ENCODE measurements at places on chromosomes 3 and 15.

GRCh38 chr3:124207077-124207476 is 215.2 kb upstream of the ROPN1 start:
- DNase-seq = no peak

- no peak for DNase-seq
Observed at GRCh38 chr3:109241459-109242186, 74.7 kb downstream of the DPPA2 start.

- DNase-seq = no peak
Observed at GRCh38 chr3:4864503-4864902, 114.7 kb upstream of the BHLHE40 start.

DNA sequence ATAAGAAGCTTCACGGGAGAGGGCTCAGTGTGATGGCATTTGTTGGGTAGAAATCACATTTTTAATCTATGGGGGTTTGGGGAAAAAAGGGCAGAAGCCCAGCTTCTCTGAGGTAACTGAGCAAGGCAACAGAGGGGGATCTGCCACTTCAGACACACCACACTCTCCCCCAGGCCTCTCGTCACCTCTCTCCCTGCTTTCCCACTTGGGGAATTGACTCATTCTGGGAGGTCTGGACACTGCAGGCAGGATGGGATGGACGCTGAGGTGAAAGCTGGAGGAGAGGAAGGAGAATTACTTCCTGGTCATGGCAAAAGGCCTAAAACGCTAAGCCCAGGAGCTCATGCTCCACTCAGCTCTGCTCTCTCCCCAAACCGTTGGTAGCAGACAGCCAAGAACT is 33.2 kb downstream of the MYO5C start:
- no peak for DNase-seq

DNA sequence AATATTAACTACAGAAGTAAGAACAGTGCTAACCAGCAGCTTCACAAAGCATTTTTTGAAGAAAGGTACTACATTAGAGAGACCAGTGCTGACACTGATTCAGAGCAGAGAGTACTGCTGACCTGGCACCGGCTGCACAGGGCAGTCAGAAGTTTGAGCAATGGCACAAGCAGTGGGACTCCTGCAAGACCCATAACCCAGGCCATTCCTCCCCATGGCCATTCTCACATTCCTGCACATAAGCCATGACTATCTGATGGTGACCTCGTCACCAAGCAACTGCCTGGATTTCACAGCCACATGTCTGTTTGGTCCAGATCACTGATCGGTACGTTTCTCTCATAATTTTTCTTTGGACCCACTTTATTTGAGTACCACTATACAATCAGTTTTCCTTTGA is 88.7 kb downstream of the GPR156 start:
- DNase-seq = no peak

DNA sequence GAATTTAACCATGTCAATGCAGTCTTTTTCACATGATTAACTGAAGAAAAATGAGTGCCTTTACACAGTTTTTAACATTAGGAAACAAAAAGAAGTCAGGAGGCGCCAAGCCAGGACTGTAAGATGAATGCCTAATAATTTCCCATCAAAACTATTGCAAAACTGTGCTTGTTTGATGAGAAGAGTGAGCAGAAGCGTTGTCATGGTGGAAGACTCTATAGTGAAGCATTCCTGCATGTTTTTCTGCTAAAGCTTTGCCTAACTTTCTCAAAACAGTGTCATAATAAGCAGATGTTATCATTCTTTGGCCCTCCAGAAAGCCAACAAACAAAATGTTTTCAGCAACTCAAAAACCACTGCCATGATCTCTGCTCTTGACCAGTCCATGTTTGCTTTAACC is 156.8 kb upstream of the CDIN1 start:
- no peak for DNase-seq

DNA sequence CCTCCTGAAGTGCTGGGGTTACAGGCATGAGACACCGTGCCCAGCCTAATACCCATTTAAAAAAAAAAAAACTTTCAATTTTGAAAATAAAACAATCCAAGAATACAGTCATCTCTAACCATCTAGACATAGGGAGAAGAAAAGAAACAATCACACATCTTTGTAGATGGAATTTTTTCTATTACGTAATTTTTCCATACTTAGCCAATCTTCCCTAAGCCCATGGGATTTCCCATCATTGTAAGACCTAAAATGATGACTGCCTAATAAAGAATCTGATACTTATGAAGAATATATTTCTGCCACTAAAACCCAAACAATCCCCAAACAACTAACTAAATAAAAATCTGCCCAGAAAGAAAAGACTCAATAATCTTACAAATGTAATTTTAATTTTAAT is 88.7 kb downstream of the CBLB start:
- peak; percentile 21 for DNase-seq

GRCh38 chr15:81211376-81211775 is 14.7 kb downstream of the IL16 start:
- DNase-seq = no peak

GRCh38 chr3:151316267-151316991 is at the start of gene GPR87:
Gene GPR87, minus strand, starts transcription at chr3:151316820. Its CDS starts 16,720 bp downstream, at chr3:151300100.
- no peak for DNase-seq

DNA sequence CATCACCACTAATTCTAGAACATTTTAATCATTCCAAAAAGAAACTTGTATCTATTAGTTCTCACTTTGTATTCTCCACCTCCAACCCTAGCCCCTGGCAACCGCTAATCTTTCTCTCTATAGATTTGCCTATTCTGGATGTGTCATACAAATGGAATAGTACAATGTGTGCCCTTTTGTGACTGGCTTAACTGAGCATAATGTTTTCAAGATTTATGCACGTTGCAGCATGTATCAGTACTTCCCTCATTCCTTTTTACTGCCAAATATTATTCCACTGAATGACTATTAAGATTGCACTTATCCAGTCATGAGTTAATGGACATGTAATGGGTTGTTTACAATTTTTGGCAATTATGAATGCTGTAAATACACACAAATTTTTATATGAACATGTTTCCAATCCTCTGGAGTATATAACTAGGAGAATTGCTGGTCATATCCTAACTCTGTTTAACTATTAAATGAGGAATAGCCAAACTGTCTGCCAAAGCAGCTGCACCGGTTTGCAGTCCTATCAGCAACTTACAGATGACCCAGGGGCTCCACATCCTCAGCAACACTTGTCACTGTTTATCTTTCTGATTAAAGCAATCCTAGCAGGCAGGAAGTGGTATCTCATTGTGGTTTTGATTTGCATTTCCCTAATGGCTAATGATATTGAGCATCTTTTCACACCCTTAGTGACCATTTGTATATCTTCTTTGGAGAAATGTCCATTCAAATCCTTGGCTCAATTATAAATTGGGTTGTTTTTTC is 42.9 kb downstream of the DCUN1D1 start:
- DNase-seq = no peak

DNA sequence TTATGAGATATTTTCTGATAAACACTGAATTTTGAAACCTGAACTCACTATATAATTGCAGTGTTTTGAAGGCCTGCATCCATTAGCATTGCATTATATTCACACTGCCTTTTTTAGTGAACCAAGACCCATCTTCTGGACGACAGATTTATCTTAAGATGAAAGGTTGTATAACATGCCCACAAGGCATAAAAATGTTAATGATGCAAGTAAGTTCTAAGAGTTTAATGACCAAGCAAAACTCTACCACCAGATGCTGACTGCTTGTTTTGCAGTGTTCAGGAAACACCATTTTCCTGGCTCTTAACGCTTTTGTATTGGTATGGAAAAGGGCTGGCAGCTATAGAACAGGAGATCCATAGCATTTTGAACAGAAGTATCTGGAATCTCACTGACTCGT is 46.1 kb downstream of the USP50 start:
- no peak for DNase-seq

- no peak for DNase-seq
Observed at GRCh38 chr3:119356646-119357045, 62.5 kb downstream of the ARHGAP31 start.

DNA sequence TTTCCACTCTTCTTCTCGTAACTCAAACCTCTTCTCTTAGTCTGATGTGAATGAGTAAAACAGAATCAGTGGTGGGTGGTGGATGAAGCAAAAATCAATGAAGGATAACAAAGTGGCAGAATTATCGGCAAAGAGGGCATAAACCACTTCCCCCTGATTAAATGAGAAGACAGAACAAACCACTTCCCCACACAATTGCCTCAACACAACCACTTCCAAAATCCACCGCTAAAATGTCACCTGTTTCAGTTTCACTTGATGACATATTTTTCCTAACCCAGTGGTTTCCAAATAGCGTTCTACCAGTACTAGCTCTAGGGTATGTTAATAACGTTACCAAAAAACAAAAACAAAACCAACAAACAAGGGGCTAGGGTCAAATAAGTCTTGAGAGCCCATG is 478.7 kb upstream of the WNT5A start:
- DNase-seq = no peak

DNA sequence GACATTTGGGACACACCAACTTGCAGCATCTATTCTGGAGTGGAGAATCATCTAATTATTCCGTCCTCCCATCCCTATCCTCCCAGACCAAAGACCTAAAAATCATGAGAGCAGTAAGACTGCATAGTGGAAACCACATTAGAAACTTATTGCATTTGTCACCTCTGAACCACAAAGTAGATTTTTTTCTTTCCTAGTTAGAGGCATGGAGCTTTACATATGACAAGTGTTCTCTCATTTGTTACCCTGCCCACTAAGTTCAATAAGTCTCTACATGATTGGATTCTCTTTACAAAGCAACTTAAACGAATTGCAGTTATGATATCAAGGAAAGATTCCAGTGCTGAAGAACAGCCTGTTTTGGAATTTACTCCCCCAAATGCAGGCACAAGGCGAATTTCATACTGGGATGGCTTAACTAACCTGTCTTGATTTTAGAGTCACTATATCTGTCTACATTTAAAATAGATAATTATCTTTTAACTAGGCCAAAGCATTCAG is 42.3 kb upstream of the LRRFIP2 start:
- no peak for DNase-seq

GRCh38 chr3:106758459-106758858 is 618.8 kb upstream of the CCDC54 start:
- DNase-seq = no peak

GRCh38 chr3:127044996-127045395 is 62.1 kb downstream of the PLXNA1 start:
- no peak for DNase-seq

GRCh38 chr3:184351511-184352148 is 9.8 kb downstream of the CLCN2 start:
- DNase-seq = no peak

GRCh38 chr3:64355401-64355807 is 130.1 kb upstream of the PRICKLE2 start:
- no peak for DNase-seq

DNA sequence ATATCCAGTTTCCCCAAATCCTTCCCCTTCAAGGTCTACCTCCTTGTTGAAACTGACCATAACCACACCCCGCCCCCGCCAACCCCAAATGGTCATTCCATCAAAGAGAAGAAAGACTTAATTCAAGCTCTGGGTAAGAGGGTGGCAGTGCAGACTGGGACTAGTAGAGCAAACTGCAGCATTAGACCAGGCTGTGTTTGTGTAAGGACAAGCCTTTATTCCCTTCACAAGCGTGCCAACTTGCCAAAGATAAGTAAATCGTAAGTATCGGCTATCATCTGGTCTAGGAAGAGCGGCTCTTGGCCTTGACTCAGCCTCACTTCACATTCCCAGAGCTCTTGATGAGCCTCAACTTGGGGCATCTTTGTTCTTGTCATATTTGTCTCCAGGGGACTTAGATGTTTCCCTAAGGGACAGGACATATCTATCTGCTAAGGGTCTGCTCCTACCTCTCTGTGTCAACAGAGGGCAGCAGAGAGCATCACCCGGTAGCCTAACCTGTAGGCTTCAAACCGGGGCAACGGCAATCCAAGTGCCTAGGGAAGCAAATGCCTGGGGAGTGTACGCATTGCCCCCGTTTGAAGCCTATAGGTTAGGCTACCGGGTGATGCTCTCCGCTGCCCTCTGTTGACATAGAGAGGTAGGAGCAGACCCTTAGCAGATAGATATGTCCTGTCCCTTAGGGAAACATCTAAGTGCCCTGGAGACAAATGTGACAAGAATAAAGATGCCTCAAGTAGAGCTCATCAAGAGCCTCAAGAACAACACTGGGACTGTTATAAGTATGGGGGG is 8.9 kb upstream of the MAP3K13 start:
- DNase-seq = no peak

GRCh38 chr3:167106456-167106855 is 273.6 kb downstream of the ZBBX start:
- no peak for DNase-seq

DNA sequence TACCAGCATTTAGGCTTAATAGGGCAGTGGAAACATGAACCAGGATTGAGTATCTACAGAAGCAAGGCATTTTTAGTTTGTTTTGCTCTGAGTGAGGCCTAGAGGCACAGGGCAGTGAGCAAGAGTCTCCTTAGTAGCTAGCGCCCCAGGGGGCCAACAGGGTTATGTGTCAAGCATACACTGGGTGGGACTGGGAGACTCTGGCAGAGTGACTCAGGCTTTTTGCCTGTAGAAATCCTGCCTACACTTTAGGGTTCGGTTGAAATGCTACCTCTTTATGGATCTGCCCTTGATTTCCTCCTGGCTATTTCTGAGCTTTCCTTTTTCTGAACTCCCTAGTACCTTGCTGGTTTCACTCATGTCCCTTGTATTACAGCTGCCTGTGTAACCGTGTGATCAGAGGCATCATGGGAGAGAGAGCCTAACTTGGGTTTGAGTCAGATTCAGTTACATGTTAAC is 72.2 kb downstream of the TOP2B start:
- peak; percentile 64 for DNase-seq

DNA sequence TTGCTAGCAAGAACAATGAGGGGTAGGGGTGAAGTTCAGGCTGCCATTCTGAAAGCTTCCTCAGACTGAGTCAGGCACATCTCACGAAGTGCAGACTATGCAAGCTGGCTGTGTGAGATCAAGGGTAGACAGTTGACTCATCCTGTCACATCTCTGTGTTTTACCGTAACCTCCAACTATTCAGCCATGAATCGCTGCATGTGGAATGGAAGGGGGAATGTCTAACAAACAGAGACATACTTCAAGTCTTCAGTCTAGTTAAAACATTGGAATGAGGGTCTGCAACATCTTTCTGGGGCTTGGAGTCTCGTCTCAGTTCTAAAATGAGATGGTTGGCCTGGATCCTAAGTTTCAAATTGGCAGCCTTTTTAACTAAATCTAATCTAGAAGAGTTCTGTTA is 25.9 kb downstream of the AGTR1 start:
- DNase-seq = peak; percentile 47

- no peak for DNase-seq
Observed at GRCh38 chr3:127726894-127727293, 54.1 kb downstream of the ABTB1 start.

GRCh38 chr3:114527036-114527644 is 233.3 kb downstream of the TIGIT start:
- DNase-seq = no peak

- no peak for DNase-seq
Observed at GRCh38 chr3:98259-98654, 98.3 kb upstream of the CHL1 start.

GRCh38 chr3:12557473-12558100 is 700 bp downstream of the MKRN2 start:
- no peak for DNase-seq

GRCh38 chr3:50246517-50246954 is 10.5 kb downstream of the GNAI2 start:
- peak; percentile 87 for DNase-seq
